ENCODE measurements at places on chromosomes 16 and 17.

DNA sequence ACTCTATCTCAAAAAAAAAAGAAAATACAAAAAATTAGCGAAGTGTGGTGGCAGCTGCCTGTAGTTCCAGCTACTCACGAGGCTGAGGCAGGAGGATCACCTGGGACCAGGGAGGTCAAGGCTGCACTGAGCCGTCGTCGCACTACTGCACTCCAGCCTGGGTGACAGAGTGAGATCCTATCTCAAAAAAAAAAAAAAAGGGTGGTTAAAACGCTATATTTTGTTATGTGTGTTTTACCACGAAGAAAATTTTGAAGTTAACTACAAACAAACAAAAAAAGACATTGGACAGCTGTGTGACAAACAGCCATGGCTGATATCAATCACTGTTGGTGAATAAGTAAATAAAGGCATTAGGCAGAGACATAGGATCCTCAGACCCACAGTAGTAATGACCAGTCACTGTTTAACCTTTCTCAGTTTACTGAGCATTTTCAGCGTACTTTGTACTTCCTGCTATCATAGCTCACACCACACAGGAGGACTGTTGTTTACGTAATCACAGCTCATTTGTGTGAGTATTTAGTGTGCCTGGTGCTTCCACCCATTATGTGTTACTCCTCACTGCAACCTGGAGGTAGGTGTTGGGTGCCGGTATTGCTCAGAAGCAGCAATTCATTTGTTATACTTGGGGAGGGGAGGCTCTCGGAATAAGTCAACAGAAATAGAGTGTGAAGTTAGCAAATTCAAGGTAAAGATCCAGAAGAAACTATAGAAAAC is 55.4 kb downstream of the COPRS start:
- no peak overlapping the region for H3K4me3 ChIP-seq
- no peak overlapping the region for H3K27ac ChIP-seq
- no peak for DNase-seq
- no peaks in the 10 kb centered on the region for H3K36me3 ChIP-seq
- H3K27me3 ChIP-seq = no peaks in the 10 kb centered on the region

DNA sequence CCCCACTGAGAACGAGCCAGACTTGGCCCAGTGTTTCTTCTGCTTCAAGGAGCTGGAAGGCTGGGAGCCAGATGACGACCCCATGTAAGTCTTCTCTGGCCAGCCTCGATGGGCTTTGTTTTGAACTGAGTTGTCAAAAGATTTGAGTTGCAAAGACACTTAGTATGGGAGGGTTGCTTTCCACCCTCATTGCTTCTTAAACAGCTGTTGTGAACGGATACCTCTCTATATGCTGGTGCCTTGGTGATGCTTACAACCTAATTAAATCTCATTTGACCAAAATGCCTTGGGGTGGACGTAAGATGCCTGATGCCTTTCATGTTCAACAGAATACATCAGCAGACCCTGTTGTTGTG is 631 bp downstream of the BIRC5 start:
- H3K27me3 ChIP-seq = no peaks in the 10 kb centered on the region
- H3K36me3 ChIP-seq = no peaks in the 10 kb centered on the region
- H3K4me1 ChIP-seq = no peaks in the 10 kb centered on the region
- no peak for DNase-seq

DNA sequence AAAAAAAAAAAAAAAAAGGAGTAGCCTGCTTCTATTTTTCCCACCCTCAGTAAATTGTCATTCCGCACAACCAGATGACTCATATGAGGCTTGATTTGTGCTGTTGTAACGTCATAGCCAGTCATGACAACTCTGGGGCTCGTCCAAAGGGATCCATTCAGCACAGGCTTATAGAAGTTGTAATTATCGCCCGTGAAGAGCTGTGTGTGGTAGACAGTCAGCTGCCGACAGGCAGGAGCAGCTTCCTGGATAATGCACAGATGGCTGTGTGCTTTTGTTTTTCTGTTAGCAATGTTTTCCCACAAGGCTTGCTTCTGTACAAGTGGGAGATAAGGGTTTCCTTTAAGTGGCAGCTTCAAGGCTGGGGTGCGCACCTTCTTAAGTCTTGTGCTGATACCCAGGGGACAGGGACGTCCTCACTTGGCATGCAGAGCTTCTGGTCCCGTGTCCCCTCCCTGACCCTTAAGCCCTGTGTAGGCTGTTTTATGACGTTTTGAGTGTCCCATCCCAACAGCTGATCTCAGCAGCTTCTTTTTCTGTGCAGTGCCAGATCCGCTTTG is 26.0 kb downstream of the SNX29 start:
- H3K27me3 ChIP-seq = no peaks in the 10 kb centered on the region
- no peak for DNase-seq
- H3K4me3 ChIP-seq = no peak overlapping the region
- no peak overlapping the region for H3K27ac ChIP-seq

DNA sequence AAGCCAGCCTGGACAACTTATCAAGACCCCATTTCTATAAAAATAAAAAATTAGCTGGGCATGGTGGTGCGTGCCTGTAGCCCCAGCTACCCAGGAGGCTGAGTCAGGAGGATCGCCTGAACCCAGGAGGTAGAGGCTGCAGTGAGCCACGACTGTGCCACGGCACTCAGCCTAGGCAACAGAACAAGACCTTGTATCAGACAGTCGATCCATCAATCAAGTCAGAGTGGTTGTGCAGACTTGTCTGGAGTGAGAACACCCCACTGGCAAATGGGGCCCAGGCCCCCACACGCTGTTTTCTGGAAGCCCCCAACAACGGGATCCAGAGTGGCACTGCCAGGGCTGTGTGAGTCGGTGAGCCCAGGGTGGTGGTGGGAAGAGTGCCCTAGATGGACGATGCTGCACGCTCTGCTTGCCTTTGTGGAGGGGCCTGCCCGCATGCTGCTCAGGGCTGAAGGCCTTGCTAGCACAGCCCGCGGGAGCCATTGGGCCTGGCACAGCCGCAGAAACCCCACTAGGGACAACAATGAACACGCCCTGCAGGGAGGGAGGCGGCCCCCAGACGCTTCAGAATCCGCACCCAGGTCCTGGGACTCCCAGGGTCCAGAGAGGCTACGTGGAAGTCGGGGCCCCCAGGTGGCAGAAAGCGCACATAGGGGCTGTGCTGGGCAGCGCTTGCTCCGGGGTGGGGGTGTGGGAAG is 80.1 kb upstream of the GNG13 start:
- H3K4me1 ChIP-seq = peaks cover 5% of the 10 kb centered on the region
- H3K36me3 ChIP-seq = no peaks in the 10 kb centered on the region
- no peak overlapping the region for H3K4me3 ChIP-seq
- DNase-seq = no peak

GRCh38 chr16:86577314-86577971 is 906 bp upstream of the FOXL1 start:
- no peak overlapping the region for H3K27ac ChIP-seq
- H3K4me3 ChIP-seq = no peak overlapping the region
- no peaks in the 10 kb centered on the region for H3K36me3 ChIP-seq
